ENCODE measurements at places on chromosomes 2 and 18.

GRCh38 chr2:109062859-109063700, 65.9 kb upstream of the SH3RF3 start:
- DNase-seq: no peak

DNA sequence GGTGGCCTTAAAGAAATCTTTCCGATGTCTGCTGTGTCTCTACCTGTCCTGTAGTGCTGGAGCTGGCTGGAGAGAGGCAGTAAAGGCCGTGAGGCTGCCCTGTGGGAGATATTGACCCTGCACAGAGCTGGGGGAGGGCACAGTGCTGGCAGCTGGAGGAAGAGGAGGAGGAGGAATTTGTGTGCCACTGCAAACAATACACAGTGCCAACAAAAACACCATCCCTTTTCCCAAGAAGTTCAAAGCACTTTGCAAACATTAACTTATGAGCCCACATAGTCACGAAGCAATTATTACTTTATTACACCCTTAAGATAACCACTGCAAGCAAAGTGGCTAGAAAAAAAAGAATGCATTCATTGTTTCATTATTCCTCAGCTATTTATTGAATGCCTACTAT, 45.0 kb upstream of the CYTIP start:
- DNase-seq: no peak

GRCh38 chr2:239793836-239794235, 231.3 kb downstream of the NDUFA10 start:
- DNase-seq: no peak

DNA sequence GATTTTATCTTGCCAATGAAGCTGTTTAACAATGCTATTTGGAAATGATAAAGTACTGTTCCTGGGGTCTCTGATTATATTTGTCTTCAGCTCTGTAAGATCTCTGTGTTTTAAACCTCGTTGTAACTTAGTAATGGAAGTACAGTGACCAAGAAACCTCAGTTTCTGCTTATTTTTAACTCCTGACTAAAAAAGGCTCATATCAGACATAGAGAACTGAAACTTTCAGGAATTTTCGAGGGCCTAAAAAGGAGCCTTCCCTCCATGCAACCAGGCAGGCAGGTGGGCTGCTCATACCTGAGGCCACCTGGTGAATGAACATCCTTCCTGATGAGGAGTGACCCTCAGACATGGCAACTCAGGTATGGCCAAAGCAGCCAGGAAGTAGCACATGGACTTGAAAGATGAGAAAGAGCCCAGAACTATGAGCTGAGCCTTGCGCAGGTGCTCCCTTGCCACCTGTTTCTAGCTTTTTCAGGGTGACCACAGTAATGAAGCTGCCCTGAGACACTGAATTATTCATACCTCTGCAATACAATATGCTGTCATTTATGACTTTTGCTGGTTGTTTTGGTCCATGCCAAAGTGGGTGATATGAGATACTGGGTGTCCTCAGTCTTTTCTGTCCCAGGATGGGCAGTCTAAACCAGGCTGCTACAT, 23.9 kb downstream of the MYO3B start:
- no peak for DNase-seq

- DNase-seq: no peak
Observed at GRCh38 chr18:34892379-34892778, 148.8 kb upstream of the MAPRE2 start.

Data from effector CD8-positive, alpha-beta T cell (primary cell).